Effector CD8-positive, alpha-beta T cell (primary cell): ENCODE measurements at places on chromosomes 16 and 17.

- DNase-seq, result no peak
Measured at GRCh38 chr17:57379237-57379894, 123.0 kb downstream of the MSI2 start.

- no peak for DNase-seq
Measured at GRCh38 chr16:89720551-89720812, 216 bp downstream of the VPS9D1 start.

DNA sequence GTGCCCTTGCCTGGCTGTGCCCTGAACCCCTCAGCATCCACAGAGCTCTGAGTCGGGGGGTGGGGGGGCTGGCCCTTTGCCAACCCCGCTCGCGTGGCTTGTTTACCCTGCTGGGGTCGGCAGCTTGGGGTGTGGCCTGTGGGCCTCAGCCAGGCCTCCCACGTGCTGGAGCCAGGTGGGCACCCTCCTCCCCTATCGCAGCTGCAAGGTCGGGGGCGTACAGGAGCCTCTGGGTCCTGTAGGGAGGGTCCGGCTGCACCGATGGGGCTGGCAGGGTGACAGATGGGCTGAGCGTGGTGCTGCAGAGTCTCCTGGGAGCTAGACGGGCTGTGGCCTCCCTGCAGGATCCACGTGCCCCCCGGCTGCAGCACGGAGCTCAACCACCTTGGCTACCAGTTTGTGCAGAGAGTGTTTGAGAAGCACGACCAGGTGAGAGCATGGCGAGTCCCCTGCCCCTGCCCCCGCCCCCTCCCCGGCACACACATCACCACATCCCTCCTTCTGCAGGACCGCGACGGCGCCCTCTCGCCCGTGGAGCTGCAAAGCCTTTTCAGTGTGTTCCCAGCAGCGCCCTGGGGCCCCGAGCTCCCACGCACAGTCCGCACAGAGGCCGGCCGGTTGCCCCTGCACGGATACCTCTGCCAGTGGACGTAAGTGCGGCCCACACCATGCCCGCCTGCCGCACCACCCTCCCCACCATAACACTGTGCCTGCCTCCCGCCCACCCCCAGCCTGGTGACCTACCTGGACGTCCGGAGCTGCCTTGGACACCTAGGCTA lies 3.6 kb downstream of the RHOT2 start:
- DNase-seq, result no peak

DNA sequence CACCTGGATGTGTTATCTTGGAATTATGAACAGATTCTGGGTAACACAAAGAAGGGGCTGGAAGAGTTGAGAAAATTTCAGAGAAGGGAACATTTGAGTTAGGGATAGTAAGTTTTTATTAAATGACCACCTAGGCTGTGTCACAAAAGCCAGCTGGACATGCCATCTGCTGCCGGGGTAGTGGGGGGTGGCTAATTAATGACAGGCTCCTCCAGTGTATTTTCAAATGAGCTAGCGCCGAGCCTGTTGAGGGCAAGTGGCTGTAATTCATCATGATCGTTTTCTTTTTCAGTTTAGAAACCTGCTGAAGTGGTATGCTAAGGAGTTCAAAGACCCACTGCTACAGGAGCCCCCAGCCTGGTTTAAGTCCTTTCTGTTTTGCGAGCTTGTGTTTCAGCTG lies 6.2 kb downstream of the TMEM97 start:
- no peak for DNase-seq

- DNase-seq, result no peak
Measured at GRCh38 chr17:59277031-59277430, 54.4 kb upstream of the YPEL2 start.

GRCh38 chr17:47694581-47695428 lies 844 bp downstream of the TBKBP1 start:
- peak; percentile 11 for DNase-seq

- no peak for DNase-seq
Measured at GRCh38 chr17:76345377-76345974, 8.2 kb downstream of the PRPSAP1 start.

GRCh38 chr17:78759203-78759968 lies 22.7 kb downstream of the CYTH1 start:
- DNase-seq, result peak; percentile 71
